ENCODE measurements at places on chromosomes 7 and 10.

DNA sequence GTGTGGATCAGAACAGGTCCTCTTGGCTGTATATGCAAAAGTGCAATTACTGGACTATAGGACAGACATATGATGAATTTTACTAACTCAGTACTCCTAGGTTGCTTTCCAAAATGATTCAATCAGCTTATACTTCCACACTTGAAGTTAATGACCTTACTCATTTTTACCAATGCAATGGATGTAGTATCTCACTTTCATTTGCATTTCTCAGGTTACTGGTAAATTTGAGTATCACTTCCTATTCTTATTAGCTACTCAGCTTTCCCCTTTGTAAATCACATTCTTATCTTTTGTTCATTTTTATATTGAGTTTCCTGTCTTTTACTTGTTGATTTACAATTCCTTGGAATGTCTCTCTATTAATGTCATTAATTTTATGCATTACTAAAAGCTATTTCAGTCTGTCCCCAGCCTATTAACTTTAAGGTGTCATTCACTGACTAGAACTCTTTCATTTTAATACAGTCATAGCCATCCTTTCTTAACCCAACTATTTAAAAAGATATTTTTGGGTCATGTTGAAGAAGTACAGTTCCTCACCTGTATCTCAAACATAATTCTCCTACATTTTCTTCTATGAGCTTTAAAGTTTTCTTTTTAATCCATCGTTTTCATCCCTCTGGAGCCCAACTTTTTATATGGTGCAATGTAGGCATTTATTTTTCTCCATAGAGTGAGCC, 88.6 kb downstream of the VIM start:
- no peak for DNase-seq

DNA sequence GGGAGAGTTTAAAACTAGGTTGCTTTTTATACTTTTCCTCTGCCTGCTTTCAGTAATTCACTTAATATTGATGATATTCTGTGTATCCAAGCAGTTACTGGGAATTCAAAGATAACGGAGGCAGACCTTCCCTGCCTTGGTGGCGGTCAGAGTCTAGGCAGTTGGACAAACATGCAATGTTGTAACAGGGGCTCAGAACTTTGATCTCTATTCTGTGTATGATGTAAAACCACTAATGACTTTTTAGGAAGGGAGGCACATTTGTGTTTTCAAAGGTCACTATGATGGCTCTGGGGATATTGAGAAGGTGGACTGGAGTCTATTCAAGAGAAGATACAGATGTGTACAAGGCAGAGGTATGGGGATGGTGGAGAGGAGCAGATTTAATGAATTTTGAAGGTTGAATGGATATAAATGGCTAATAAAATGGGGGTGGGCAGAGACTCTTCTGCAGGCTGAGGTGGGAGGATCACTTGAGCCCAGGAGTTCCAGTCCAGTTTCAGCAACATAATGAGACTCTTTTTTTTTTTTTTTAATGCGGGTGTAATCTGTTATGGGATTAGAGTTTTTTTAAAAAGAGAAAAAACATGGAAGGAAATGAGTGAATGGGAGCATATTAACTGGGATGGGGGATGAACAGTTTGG, 5.7 kb upstream of the PON2 start:
- no peak for DNase-seq

- no peak for DNase-seq
Observed at GRCh38 chr7:39341083-39341482, 225.1 kb upstream of the YAE1 start.

GRCh38 chr7:30303312-30304039, 19.1 kb downstream of the ZNRF2 start:
- DNase-seq: no peak

- DNase-seq: no peak
Observed at GRCh38 chr10:99784727-99785441, 2.4 kb downstream of the ABCC2 start.

GRCh38 chr10:125190946-125191345, 30.6 kb upstream of the CTBP2 start:
- no peak for DNase-seq

DNA sequence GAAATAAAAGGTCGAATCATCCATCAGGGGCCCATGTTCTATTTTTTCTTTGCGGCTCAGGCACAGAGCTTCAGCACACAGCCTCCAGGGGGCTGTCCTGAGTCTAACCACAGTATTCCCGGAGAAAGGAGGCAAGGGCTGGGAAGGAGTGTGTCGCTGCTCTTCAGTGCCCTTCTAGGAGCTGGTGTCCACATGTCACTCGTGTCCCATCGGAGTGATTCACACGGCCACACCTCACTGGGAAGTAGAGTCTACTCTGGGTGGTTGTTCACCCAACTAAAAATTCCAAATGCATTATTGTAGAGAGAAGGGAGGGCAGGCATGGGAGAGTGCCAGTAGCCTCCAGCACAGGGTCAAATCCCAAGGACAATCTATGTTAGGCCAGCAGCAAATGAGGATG, 114.8 kb upstream of the LANCL2 start:
- no peak for DNase-seq

DNA sequence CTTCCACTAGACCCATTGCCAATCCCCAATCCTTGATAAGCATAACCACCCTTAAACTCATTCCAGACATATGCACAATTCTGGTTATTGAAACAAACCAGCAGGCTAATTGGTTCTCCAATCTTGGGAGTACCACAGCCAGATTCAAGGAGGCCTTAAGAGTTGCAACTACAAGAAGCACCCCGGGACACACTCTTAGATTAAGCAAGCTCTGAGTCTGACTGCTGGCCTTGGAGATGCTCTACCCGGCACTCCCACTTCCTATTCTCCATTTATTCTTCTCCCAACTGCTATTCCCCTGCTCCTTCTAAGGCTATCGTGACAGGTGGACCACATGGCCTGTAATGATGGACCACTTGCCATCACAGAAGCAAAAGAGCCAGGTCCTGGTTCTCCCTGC, 40.3 kb downstream of the CYTH3 start:
- no peak for DNase-seq

DNA sequence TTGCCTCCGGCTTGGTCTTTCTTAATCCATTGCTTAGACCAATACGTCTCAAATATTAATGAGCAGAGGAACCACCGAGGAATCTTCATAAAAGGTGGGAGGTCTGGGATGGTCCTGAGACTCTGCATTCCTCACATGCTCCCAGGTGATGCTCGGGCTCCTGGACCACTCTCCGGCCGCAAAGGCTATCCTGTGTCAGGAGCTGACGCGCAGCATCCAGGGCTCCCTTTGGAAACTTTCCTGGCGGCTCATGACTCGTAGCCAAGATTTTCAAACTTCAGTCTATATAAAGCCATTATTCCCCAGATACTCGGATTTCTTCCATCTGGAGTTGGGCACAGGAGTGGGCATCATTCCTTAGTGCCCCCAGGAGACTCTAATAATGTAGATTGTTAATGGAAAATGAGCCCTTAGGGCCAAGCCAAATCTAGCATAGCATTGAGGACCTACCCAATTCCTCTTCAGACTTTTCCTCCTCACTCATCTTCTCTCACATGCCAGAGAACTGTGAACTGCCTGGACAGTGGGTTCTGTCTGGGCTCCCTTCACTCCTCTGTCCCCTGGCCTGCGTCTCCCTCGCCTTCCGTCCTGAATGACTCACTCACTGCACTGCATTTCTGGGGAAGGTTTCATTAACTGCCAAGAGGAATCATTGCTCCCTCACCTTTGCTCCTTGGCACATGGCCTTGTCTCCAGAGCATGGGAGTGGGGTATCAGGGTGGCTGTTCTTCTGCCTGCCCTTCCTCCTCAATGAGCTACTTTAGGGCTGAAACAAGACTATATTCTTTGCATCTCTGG, 89.3 kb downstream of the MKI67 start:
- no peak for DNase-seq

DNA sequence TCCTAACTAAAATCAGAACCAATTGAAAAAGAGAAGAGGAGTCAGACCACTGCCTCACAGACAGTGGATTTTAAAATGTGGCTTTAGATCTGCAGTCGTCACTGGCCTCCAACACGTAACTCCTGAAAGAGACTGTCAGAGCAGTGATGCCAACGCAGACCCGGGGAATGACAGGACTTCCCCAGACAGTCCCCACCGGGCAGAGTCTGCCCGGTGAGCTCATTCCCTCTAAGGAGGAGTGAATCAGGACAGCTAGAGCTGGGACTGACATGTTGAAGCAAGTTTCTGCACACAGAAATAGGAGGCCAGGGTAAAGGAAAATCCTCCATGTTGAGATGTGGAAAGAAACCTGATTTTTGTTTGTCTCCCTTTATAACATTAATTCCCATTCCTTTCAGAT, 105.0 kb downstream of the TES start:
- DNase-seq: no peak

DNA sequence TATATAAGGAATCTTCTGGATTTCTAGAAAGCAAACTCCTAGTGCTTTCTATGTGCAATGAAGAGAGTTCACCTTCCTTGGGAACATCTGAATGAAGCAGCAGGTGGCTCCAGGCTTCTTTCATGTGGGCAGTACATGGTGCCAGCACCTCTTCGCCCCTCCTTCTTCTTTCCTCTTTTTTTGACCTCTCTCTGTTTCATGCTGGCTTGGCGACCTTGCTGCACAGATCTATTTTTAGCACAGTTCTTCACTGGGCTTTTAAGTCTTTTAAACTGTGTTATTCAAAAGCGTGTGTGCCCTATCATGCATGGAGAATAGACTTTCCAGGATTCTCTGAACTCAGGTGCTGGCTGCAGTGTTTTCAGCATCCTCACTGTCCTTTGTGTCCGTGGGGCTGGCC, 400.3 kb upstream of the PRKCQ start:
- no peak for DNase-seq

DNA sequence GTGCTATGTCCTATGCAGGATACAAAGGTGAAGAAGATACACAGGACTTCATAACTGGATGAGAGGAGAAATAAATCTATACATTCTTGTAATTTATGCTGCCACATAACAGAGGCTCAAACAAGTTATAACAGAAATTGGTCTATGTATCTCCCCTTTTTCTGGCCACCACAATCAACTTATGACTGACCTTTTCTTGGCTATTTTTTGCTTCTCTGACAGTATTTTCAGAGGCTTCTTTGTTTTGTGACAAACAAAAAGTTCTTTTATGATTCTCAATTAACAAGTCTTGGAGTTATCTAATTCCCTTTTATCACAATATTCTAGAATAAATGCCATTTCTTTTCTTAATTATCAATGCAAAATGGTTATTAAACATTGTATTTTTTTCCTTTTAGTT, 953.0 kb upstream of the ZWINT start:
- no peak for DNase-seq

DNA sequence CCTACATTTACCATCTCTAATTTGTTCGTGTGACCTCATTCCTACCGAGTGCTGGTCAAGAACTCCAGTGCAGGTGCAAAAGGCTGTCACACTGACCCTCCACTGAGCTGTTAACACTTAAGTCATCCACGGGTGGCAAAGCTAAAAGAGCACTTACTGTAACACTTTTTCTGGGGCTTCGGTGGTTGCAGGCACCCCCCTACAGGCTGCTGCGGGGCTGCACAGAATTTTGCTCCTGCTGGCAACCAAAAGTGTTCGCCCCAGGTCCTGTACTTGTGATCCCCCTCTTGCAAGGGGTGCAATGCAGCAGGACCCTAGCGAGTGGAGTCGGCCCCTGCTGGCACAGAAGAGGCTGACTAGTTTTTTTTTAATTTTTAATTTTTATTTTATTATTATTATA, 298.9 kb upstream of the CNTNAP2 start:
- no peak for DNase-seq

DNA sequence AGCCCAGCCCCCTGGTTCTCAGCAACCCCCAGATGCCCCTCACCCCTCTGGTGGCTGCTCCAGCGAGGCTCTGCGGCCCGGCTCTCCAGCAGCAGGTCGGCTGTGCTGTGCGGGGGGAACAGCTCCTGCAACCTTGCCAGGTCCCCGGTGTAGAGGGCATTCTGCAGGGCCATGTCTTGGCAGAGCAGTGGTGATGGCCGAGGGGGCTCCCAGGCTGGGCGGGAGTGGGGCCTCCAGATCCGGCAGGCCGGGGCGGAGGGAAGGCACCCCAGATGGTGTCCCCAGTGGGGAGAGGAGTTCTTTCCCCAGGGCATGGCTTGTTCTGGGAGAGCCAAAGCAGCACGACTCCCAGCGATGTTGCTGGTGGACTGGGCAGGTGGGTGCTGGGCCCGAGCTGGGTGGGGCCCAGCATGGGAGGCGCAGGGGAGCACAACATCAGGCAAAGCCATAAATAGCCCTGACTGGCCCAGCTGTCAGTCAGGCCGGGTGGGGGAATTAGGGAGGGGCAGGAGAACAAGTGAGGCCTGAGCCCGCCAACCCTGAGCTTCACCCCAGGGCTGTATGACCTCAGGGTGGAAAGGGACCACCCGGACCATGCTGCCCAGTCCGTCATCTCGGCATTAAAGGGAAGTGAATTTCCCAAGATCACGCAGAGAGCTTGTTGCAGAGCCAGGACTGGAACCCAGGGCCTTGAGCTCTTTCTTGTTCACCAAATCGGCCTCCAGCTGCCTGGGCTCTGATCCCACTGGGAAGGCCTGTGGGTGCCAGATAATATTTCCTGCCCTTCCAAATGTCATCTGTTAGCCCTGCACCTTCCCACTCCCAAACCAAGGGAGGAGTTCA, 580 bp upstream of the ASB10 start:
- no peak for DNase-seq

DNA sequence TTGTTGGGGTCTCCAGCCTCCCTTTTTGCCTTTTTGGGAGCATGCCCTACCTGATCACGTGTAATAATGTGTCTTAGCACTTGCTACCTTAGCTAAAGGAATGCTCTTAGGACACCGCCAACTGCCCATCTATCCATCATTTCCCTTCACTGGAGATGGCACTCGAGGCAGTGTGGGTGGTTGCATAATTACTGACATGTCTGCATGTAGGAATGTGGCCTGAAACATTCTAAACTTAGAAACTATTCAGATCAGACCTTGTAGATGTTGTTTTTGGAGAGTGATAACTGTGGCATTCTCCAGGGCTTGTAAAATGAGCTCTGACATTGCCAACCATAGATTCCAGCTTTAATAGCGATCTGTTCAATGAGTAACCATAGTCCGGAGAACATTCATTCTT, 365.8 kb downstream of the BBS9 start:
- DNase-seq: no peak

GRCh38 chr10:29946953-29947700, 112.3 kb downstream of the JCAD start:
- no peak for DNase-seq

DNA sequence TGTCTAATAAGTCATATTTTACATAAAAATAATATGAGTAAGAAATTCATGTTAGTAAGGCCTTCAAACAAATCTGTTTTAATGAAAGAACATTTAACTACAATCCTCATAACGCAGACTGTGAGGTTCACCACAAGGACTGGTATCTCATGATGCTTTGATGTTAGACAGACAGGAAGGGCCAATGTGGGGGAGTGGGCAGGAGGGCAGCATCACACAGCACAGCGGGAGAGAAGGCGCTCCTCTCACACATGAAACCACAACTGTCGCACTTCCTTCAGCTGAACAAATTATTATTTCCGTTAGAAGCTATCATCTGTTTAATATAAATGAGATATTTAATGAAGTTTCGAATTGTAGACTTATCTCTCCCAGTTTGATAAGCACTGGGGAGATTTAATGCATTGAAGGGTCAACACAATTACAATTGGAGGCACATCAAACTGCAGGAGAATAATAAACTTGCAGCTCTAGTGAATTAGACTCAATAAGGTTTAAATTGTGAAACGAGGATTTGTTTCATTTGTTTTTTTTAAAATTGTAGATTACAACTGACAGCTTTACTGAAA, 466.1 kb downstream of the PARD3 start:
- peak; percentile 1 for DNase-seq

Measured in activated CD8-positive, alpha-beta memory T cell treated with anti-CD3 and anti-CD28 coated beads for 4 hours (primary cell).